ENCODE measurements at places on chromosomes 2 and 18.

DNA sequence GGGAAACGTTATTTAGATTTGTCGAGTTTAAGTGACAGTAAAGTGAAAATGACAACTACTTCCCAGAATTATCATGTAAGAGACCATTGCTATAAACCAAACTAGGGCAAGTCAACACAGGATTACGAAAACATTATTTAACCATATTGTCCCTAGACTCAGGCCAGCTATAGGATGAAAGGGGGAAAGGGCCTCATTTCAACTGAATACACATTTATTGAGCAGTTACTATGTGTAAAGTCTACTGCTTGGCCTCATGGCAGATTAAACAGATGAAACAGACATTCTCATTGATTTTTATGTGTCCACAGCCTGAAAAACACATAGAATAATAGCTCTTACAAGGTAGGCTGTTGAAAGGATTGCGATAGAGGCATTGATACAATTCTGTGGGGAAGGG, 32.7 kb downstream of the ARHGEF33 start:
- no peak for DNase-seq

DNA sequence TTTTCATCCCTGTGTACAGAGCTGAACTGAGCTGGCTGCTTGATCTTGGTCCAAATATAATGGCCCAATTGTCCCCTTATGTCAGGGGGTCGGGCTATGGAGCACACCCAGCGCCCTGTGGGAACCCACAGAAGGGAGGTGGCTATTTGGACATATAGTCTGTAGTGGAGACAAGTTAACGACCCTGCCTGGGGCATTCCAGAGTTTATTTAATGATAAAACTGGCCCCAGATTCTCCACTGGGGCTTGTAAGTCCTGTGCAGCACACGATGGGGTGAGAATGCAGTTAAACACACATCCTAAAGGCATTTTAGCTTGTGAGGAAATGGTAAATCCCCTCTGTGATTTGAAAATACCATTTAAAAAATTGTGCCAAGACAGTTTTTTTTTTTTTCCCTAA, 72.9 kb downstream of the QPCT start:
- DNase-seq: no peak

GRCh38 chr2:106137731-106138521, 56.2 kb downstream of the UXS1 start:
- DNase-seq: no peak

GRCh38 chr2:21966139-21966538, 842.4 kb downstream of the TDRD15 start:
- DNase-seq: no peak

- DNase-seq: no peak
Observed at GRCh38 chr2:14815201-14815600, 182.7 kb downstream of the LRATD1 start.
